ENCODE measurements at places on chromosomes 3 and 15.

DNA sequence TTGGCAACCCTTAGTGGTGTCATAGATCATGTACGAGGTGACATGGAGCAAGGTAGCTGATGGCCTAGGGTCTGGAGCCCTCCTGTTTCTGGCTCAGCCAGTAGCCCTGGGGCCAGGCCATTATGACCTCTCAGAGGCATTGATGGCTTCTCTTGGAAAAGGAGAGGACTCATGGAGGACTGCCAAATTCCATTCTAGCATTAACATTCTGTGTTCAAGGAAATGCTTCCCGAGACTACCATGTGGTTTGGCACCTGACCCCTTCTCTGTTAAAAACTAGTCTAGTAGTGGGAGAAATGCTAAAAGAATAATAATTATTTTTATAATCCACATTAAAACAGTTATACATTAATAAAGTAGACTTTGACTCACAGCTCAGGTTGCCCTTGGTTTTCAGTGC is 40.2 kb upstream of the ADAMTSL3 start:
- DNase-seq = no peak

DNA sequence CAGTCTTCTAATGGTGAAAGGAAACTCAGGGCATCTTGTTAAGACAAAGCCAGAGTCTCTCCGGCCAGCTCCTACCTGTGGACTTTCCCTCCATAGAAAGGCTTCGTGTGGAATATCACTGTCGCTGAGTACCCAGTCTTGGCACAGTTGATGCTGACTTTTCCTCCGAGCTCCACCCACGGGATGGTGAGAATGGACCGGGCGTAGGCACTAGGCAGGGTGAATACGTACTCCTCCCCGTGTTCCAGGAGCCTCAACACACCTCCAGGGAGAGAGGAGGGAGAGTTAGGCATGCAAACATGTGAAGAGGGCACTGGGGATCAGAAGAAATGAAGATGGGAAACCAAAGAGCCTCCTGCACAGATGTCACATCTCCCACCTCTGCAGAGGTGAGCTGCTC is 138.0 kb downstream of the STT3B start:
- DNase-seq = no peak

DNA sequence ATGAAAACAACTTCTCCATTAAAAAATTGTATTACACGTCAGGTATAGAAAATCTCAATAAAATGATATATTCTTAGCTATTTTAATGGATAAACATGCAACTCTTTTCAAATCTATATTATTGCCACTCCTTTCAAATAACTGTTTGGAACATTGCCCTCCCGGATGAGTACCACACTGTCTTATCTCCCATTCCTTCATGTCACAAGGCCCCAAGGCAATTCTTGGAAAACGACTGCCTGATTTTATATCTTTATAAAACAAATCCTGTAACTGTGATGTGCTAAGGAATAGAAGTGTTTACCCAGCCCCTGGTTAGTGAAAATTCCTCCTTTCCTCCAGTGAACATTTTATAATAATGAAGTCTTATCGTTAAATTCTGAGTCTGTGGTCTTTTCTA is 6.2 kb upstream of the ZNF619 start:
- no peak for DNase-seq

DNA sequence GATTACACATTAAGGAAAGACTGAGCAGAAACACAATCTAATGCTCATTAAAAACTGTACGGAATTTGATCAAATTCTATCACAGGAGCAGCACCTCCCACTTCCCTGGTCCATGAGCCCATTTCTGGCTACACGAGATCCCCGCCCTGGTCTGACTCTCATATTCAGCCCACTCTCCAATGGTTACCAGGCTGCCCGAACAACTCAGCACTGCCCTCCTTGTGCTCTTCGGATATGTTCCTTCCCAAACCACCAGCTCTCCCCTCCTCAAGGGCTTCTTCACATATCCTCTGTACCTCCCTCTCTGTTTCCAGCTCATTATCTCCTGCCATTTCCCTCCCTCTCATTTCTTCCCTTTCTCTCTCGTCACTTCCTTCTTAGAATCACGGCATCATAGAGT is 180.5 kb downstream of the RSL24D1 start:
- DNase-seq = no peak

GRCh38 chr15:51718219-51718618 is 19.2 kb downstream of the LYSMD2 start:
- DNase-seq = no peak

Measured in stimulated activated CD4-positive, alpha-beta T cell treated with anti-CD3 and anti-CD28 coated beads, Interleukin-2, amount 100 ng/mL, for 48 hours (primary cell).